ENCODE measurements at places on chromosomes 5 and 9.

DNA sequence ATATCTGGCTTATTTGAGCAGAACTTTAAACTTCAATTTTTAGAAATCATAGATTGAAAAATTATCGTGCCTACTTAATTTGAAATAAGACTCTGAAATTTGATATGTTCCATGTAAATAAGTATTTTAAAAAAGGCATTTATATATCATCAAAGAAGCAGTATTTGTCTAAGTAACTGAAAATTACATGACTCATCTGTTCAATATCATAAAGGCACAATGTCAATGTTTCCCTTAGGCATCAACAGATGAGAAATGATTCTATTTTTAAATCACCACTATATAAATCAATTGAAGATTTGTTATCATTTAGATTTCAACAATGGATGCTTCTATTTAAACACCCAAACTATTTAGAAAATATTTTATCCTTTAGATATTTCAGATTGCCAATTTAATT, 142.9 kb upstream of the POU5F2 start:
- no peak for DNase-seq

DNA sequence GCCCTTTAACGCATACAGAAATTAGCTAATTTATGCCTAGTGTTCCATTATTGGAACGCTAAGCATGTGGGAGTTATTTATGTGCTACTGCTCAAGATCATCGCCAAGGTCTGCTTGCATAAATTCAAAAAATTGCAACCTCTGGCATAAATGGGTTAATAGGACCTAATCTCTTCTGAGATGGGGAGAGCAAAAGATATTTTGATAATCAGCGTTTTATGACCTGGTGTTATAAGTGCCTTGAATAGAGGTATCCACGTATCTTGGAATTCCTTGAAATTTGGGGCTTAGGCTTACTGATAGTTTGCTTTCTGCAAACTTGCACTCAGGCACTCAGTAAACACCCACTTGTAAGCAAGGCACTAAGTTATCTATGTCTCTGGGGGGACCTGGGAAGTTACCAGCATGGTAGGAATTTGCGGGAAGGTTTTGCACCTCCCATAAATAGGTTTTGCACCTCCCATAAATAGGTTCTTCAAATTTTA, 1.8 kb downstream of the SUB1 start:
- no peak for DNase-seq

- no peak for DNase-seq
Observed at GRCh38 chr9:126108240-126108639, 218.4 kb upstream of the MVB12B start.

DNA sequence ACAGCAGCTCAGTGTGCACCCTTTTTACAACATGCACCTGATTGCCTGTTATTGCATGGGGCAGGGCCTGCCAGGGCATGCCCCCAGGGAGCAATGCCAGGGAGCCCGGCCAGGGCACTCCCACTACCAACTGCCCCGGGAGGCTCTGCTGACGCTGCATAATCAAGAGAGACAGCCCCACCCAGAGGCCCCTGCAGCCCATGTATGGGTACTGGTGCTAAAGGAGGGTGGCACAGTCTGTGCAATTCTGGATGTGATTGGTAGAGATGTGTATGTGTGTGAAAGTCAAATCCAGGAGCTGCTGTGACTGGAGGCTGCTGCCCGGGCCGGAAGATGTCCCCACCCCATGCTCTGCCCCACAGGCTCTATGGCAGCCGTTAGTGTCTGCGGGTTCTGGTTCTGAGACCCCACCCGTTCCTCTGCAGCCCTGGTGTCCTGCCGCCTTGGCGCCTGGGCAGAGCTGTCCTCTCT, 3.9 kb upstream of the NEURL1B start:
- DNase-seq = no peak

- DNase-seq = peak; percentile 17
Observed at GRCh38 chr9:132409828-132410528, at the start of gene CFAP77. CFAP77 (plus strand) TSS chr9:132410211; CDS start chr9:132410272, 61 bp downstream.

DNA sequence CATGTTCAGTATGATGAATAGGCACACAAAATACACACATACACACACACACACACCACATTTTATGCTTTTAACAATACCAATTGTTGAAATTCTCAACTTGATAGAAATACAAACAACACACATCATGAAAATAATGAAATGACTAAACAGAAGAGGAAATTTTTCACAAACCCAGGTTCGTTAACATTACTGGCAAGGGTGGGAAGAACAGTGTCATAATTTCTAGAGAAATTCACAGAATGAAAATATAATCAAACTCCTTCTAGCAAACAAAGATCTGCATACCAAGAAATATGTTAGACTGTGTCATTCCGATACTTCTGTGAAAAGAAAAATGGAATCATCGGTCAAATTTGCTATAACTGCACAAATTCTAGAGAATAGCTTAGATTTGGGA, 41.9 kb downstream of the ST8SIA4 start:
- DNase-seq = no peak

DNA sequence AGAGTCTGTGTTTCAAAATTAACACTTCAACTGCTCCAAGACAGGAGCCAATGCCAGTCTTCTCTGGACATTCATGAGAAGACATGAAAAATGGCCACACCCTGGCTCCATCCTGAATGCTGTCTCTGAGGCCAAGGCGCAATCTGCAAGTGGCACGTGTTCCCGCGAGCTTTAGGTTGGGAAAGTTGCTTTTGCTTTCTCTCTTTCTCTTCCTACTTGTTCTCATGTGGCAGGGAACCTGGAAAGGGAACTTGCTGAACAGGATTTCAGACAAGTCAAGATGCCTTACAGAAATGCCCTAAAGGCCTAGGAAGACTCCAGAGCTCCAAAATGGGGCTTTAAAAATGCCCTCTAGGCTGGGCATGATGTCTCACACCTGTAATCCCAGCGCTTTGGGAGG, 91.9 kb upstream of the OTULINL start:
- no peak for DNase-seq

DNA sequence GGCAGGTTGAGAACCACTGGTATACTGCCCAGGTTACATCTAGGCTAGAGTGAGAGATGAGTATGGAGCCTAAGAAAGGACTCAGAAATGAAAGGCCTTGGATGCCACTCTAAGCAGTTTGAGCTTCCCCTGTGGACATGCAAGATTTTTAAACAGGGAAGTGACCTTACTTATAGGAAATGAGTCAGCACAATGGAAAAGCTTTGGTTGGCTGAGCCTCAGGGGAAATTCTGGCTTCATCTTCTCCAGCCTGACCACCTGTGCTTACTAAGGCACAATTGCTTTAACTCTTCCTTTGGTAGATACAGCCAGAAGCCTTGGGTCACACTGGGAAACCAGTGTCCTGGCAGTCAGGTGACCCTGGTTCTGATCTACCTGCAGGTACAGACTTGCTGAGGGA, 380.2 kb upstream of the ZNF462 start:
- no peak for DNase-seq

GRCh38 chr5:122870219-122870856, 24.9 kb downstream of the SNX24 start:
- no peak for DNase-seq

GRCh38 chr5:119274030-119274766, 81.6 kb upstream of the TNFAIP8 start:
- no peak for DNase-seq

GRCh38 chr5:130514984-130515690, 610.9 kb downstream of the CHSY3 start:
- DNase-seq = no peak

- no peak for DNase-seq
Observed at GRCh38 chr9:123216251-123216797, 52.1 kb downstream of the STRBP start.

- DNase-seq = no peak
Observed at GRCh38 chr5:54234304-54234933, 76.0 kb downstream of the ARL15 start.

DNA sequence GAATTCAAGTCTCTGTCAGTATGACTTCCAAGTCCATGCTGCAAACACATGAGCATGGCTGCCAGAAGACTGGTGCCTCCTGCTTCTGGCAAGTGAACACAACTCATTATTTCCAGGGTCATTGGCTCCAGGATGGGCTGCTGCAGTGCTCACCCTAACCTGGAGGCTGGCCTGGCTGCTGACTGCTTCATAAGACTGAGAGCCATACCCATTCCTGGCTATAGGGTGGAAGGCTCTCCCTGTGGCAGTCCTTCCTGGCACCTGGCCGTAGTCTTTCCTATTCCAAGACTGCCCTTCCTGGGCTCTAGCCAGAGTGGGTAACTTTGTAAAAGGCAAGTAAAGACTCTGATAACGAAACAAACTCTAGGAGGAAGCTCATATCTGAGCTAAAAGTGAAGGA, 51.2 kb downstream of the CXXC5 start:
- no peak for DNase-seq

- DNase-seq = no peak
Observed at GRCh38 chr5:136853971-136854370, 488.6 kb upstream of the TRPC7 start.

- no peak for DNase-seq
Observed at GRCh38 chr5:68242743-68243142, 27.2 kb downstream of the PIK3R1 start.

GRCh38 chr9:5832071-5832537, 813 bp downstream of the ERMP1 start:
- DNase-seq = no peak

GRCh38 chr9:129052592-129052991, 16.2 kb downstream of the MIGA2 start:
- no peak for DNase-seq

DNA sequence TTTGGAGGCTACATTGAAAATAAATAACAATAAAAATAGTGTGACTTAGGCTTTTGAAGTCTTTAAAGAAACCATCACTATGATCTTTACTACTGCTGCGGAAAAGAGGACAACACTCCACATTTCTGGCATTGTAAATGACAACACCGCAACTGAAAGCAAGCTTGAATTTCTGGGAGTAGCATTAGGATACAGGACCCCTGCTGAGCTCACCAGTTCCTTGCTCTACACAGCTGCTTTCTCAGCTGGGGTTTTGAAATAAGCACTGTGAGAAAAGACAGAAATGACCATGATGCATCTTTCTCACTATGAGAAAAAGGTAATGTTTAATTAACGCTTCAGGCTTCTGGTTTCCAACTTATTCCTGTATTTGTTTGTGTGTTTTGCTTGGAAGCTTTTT, 168.0 kb downstream of the TAF11L14 start:
- no peak for DNase-seq

Measured in activated CD4-positive, alpha-beta T cell treated with anti-CD3 and anti-CD28 coated beads for 1 hour (primary cell).